ENCODE measurements at places on chromosomes 16 and 17. TPM values are rescaled to one million over a fixed set of nuclear protein-coding genes. Genes with fewer than 3 reads are reported as not detected.

The TM4SF5 gene
- total RNA-seq, result not detected

The CHAD gene
- 0.17 TPM for total RNA-seq

GRCh38 chr17:1217089-1217385, 37.3 kb upstream of the ABR start:
- DNase-seq, result no peak

DNA sequence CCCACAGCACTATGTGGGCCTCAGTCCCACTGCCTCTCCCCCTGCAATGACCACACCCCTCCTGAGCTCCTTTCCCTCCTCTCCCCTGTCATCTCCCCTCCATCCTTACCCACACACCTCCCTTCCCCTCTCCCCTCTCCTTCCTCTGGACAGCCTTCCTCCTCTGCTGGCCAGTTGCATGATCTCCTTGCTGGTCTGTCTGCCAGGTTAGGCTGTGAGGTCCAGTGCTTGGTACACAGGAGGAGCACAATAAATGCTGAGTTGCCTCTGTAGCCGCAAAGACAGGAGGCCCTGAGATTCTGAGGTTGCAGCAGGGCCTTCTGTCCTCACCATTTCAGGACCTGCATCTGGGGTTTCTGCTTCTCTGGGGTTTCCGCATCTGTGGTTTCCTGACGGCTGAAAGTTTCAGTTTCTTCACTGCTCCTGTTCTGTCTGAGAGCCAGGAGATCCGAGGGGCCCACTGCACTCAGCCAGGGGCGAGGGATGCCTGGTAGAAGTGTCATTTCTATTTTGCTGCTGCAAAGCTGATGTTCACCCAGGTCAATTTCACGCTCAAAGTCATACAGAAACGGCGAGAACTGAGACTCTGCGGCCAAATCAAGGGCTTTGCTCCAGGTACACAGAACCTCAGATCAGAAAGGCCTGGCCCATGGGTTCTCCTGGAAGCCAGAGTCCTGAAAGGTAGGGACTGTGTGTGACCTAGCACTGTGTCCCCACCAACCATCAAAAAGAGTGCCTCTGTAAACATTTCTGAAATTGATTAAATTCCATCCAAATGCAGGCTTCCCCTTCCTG, 4.6 kb upstream of the SLC12A3 start:
- DNase-seq, result no peak

- DNase-seq, result no peak
Observed at GRCh38 chr17:40344421-40345160, 19.9 kb downstream of the GJD3 start.

DNA sequence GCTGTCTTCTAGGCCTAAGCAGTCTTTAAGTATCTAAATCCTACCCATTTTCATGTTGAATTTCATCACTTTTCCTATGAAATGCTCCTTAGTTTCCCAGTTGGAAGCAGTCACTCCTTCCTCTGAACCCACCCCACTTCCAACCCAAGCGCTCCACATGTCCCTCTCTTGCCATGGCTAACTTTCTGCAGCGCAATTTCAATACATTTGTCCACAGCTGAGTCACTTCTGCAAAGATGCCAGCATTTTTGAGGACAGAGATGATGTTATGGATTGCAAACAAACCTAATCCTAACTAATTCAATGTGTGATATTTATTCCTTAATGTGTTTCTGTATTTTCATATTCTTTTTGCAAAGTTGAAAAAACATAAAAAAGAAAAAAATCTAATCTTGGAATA, 71.7 kb downstream of the HLF start:
- DNase-seq, result no peak

DNA sequence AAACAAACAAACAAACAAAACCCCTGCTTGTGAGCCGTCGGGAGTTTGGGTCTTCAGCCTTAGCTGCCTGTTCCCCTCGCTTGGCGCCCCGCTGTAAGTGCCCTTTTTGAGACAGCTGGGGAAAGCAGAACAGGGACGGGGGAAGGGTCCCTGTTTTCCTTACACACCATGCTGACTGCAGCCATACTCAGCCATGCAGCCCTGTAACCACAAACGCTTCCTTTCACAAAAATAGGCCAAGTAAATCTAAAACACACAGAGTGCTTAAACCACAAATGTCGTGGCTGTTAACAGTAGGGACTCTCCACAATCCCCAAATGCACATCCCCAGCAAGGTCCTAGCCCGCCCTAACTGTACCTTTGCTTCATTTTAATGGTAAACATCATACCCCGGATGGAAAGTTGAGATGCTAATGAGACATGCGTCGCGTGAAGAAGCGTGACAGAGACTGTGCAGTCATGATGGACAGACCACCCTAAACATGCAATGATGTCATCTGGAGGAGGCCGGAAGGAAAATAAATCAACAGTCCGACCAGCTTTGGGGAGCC, 129.9 kb downstream of the MGAT5B start:
- no peak for DNase-seq

DNA sequence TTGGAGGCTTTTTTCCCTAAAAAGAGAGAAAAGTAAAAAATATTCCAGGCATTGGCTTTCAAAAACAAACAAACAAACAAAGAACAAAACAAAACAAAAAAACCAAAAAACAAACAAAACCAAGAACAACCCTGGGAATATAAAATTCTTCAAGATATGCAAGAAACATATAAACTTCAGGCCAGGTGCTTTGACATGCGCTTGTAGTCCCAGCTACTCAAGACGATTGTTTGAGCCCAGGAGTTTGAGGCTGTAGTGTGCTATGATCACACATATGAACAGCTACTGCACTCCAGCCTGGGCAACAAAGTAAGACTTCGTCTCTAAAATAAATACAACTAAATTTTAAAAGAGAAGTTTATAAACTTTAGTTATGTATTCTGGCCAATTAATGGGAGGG, 52.5 kb upstream of the TEX2 start:
- no peak for DNase-seq

GRCh38 chr17:51029568-51030463, 90.9 kb downstream of the SPAG9 start:
- peak; percentile 17 for DNase-seq

- DNase-seq, result no peak
Observed at GRCh38 chr17:75345514-75346167, 56.4 kb upstream of the SLC25A19 start.

DNA sequence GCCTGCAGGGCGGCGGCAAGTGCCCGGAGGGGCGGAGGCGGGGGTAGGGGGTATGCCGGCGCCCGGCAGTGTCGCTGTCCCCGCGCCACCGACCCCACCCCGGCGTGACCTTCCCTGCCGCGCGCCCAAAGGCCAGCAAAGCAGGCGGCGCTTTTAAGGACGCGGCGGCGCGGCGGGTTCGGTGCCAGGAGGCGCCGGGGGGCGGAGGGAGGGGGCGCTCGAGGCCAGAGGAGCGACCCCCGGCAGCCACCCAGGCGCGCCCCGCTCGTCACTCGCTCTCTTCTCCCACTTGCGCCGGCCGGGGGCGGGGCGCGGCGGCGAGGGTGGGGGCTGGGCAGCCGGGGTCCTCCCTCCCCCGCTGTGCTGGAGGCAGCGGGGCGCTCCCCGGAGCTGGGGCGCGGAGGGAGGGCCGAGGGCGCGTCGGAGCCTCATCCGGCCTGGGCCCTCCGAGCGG, 8.6 kb upstream of the BAHCC1 start:
- no peak for DNase-seq

- DNase-seq, result peak; percentile 58
Observed at GRCh38 chr17:83067718-83068261, 11.6 kb upstream of the METRNL start.
